ENCODE measurements at places on chromosomes 7 and 10. TPM values are rescaled to one million over a fixed set of nuclear protein-coding genes. Genes with fewer than 3 reads are reported as not detected.

GRCh38 chr10:75766106-75766505 lies 334.7 kb downstream of the LRMDA start:
- no peak for DNase-seq

The AKR1D1 gene
- not detected for total RNA-seq

GRCh38 chr10:63221950-63222349 lies 88.8 kb downstream of the NRBF2 start:
- no peak for DNase-seq
- no peak overlapping the region for H3K4me3 ChIP-seq
- H3K27ac ChIP-seq: no peak overlapping the region
- H3K27me3 ChIP-seq: no peaks in the 10 kb centered on the region
- H3K36me3 ChIP-seq: no peaks in the 10 kb centered on the region

The AKR1C3 gene
- total RNA-seq: not detected

DNA sequence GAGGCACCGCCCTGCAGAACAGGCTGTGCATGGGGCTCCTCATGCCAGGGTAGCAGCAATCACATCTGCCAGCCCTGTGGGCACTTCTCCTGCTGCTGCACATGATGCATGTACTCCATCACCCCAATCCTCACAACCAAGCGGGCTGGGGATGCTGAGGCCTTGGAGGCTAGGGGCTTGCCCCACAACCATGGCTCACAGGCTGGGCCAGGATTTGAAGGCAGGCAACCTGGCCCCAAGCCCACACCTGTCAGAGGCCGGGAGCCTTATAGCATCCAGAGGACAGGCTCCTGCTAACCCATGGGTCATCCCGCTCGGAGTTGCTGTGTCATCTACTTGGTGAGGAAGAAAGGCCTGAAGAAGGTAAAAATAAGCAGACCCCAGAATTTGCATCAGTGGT lies 2.2 kb downstream of the POLM start:
- H3K27me3 ChIP-seq: no peaks in the 10 kb centered on the region
- H3K36me3 ChIP-seq: peaks cover 30% of the 10 kb centered on the region
- H3K4me1 ChIP-seq: peaks cover 38% of the 10 kb centered on the region
- DNase-seq: no peak
- H3K27ac ChIP-seq: peak overlapping the region; percentile 85

DNA sequence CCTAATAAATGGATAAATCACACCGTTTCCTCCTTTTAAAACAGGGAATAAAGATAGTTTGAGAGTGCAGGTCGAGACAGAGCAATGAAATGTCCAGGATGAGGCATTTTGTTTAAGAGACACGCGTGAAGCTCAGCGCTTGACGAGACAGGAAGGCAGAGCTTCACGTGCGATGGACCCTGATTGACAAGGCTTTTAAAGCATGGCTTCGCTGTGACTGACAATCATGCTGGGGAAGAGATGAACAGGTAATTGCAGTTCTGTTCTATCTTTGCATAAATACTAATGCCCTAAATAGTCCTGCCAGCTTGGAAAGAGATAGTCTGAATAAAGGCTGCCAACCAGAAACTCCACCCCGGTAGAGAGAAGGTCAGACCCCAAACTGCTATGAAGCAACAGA lies 442.3 kb upstream of the PFKP start:
- H3K4me3 ChIP-seq: no peak overlapping the region
- DNase-seq: no peak
- no peaks in the 10 kb centered on the region for H3K36me3 ChIP-seq
- no peak overlapping the region for H3K27ac ChIP-seq
- H3K27me3 ChIP-seq: no peaks in the 10 kb centered on the region
- H3K4me1 ChIP-seq: peaks cover 14% of the 10 kb centered on the region

The CHRM2 gene
- not detected for total RNA-seq

- no peak overlapping the region for H3K27ac ChIP-seq
- H3K36me3 ChIP-seq: peaks cover 12% of the 10 kb centered on the region
- H3K4me3 ChIP-seq: no peak overlapping the region
- DNase-seq: no peak
Observed at GRCh38 chr7:5646846-5647245, 134.6 kb downstream of the RNF216 start.

Data from Karpas-422 (cell line).